ENCODE measurements at places on chromosomes 3 and 15.

DNA sequence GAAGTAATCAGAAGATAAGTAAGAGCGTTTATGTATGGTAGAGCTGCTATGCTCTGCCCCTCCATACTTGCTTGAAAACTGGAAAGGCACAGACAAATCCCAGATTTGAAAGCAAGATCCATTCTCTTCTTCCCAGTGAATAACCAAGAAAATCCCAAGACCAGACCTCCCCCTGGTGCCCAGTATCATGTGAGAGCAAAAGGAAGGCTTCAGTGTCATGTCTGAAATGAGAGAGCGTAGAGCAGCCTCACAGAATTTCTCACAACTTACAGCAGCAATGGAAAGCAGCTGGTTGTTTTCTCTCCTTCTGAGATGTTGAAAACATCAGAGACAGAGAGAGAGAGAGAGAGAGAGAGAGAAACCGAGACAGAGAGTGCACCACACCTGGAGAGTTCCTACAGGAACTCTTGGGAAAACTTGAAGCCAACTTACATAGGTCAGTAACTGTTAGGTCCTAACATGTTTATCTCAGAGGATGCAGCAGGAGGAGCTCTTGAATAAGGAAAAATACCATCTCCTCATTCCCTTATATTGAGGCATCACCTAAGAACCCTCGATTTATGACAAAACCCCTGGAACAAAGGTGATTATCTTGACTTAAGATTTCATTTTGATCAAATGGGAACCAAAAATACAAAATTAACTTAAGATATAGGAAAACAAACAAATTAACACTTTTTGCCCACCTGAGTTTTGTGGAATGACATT, 273.3 kb downstream of the NSUN3 start:
- no peak for DNase-seq

DNA sequence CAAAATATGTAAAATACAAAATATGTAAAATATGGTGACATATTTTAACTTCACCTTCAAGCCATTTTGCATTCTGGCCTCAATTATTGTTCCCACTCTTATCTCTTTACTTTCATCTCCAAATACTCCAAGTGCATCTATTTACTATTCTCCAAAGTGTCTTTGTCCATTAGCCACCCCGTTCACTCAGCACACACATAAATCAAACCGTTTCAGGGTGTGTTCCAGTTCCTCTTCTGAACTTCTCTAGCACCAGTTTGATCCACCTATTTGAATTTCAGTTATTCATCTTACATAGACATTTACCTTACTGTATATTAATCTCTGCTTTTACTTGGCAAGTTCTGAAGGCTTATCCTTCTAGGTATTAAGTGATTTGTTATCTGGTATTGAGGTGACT, 45.1 kb downstream of the SGO1 start:
- DNase-seq: no peak

DNA sequence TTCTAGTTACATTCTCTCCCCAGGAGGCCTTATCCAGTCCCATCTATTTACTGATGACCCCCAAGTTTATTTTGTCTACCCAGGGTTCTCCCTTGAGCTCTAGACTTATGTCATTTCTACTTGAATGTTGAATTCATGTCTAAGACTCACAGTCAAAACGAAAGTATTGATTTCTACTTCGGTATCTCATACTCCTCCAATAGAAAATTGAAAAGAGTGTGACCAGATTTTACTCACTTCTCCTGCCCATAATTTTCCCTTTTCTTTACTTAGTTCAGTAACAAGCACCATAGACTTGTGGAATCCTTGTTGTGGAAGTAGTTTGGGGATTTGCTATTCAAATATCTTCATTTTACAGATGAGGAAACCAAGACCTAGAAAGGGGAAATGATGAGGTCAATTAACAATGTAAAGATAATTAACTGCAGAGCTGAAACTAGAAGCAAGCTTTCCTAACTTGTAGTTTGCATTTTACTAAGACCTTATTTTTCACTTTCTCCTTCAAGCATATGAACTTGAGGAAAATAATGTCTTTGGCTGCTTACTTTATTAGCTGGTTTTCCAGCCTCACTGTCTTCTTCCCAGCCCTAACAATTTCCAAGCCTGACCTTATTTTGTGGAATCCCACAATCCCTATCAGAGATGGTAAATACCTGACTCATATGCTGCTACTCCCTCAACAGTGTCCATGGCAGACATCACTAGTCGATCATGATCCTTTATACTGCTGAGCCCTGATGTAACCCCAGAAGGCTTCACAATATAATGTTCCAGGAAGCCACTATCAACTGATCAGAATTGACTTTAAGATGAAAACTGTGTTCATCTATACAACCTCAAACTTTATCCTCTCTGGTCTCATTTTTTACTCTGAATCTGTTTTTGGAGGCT, 123.9 kb upstream of the AGBL1 start:
- no peak for DNase-seq

DNA sequence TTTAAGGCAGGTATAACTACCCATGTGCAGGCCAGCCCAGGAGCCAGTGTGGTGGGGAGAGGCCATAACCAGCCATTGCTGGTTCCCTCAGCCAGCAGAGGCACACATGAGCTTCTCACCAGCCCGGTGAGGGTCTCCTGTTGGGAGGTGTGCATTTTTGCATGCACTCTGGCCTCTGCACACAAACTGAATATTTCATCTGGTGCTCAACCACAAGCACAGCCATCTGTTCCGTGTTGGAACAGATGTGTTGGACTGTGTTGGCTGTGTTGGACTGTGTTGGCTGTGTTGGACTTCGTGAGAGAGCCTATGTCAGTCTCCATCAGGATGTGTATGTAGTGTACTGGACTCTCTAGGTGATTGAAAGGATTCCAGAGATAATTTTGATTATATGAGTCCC, 67.2 kb downstream of the RPL39L start:
- DNase-seq: no peak

- DNase-seq: no peak
Observed at GRCh38 chr15:95261546-95261945, 1030.2 kb downstream of the MCTP2 start.

DNA sequence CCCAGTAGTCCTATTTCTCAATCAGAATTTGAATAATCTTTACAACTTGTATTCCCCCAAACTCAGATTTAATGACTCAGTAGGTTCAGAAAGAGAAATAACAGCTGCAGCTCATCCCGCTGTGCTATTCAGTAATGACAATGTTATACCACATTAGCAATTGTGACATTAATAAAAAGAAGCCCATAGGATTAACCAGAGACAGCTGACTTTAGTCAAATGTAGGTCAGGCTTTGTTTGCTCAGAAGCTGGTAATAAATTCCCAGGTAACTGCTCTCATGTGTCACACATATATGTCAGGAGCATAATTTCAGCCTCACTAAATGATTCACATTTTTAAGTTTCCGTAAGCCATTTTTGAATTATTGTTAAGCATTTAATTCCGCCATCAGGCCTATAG, 222.0 kb upstream of the UBE2E2 start:
- no peak for DNase-seq

DNA sequence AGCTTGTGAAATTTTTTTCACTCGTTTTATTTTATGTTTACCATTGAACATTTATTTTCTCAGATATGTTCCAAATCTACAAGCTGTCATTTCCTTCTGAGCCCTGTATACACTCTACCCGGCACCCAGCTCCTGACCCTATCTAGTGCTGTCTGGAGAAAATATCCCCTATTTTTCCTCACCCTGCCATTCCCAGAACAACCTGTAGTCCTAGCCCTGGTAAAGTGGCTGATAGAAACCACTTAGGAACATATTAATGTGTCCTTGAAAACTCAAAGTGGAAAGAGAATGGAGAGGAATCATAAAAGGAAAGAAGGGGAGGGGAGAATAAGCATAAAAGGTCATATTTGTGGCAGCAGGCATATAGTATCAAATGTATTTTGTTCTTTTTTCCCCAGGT, 8.2 kb upstream of the TIMMDC1 start:
- no peak for DNase-seq

DNA sequence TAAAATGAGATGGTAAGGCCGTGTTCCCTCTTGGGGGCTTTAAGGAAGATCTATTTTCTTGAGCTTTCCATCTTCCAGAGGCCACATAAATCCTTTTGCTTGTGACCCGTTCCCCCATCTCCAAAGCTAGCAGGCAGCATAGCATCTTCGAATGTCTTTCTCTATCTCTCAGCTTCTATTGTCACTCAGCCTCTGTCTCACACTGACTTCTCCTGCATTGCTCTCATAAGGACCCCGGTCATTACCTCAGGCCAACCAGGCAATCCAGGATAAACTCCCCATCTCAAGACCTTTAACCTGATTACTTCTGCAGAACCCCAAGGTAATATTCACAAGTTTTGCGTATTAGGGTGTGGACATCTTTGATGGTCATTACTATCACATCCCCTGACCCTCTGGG, 250.3 kb upstream of the SOX2 start:
- DNase-seq: no peak

DNA sequence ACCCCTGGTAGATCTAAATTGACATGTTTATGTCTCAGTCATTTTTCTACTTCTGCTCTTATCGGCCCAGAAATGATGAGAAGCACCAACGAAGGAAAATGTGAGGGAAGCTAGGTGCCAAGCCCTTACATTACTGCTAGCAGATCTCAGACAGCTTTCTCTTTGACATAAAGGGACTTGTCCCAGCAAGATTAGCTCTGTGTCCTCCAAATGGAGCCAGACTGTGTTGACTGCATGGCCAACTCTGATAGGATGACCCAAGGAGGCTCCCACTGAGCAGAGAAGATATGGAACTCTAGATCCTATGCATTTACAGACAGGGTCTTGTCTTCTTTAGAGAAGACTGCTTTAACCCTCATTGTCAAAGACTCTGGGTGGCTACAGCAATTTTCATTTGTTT, 2.8 kb upstream of the MCTP2 start:
- no peak for DNase-seq

GRCh38 chr3:13047296-13048165, 25.7 kb downstream of the IQSEC1 start:
- DNase-seq: no peak

DNA sequence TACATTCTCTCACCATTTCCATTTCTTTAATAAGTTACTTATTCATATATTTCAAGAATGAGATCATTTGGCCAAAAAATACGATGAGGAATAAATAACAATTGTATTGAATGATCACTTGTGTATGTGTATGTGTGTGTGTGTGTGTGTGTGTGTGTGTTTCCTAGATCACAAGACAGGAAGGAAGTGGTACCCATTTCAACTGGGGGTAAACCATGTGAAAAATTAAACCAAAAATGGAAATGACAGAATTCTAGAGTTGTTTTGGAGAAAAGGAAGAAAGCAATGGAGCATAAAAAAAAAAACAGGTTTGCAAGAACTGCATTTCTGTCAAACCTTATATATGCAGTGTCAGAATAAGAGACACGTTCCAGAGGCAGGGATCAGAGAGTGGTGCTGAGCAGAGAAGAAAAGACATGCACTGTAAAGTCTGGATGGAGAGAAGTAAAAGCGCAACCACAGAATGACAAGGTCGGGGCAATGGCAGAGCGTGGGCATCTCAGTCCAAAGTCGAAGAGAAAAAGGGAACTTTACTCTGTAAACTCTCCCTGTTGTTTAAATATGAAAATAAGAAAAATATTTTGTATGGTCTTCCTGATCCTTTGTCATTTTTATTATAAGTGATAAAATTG, 75.5 kb downstream of the PEX5L start:
- DNase-seq: no peak

DNA sequence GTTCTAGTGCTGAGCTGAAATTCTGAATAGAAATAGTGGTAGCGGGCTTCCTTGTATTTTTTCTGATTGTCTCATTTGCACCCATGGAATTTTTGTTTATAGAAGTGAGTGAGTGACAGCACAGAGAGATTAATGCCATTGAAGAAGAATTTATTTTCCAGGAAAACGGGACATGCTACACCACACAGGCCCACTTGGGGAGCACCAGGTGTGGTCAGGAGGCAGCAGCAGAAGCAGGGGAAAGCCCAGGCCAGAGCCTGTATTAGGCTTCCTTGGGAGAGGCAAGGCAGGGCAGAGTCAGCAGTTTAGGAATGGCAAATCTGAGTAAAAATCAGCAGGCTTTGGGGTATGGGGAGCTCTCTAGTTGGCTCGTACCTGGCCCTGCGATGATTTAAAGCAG, 88.4 kb upstream of the ATP11B start:
- DNase-seq: no peak

DNA sequence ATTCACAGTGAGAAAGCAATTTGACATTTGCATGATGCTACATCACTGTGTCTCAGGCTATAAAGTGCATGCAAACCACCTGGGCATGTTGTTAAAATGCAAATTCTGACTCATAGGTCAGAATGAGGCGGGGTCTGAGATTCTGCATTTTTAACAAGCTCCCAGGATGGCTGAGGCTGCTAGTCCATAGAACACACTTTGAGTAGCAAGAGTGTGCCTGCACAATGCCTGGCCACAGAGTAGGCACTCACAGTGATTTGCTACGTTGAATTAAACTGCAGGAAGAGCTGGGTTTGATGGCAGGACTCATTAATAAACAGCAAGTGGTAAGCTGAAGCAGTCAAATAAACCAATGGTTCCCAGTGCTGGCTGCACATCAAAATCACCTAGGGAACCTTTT, 48.1 kb downstream of the NTRK3 start:
- no peak for DNase-seq

GRCh38 chr3:43248185-43248583, 38.2 kb upstream of the SNRK start:
- DNase-seq: peak; percentile 5

DNA sequence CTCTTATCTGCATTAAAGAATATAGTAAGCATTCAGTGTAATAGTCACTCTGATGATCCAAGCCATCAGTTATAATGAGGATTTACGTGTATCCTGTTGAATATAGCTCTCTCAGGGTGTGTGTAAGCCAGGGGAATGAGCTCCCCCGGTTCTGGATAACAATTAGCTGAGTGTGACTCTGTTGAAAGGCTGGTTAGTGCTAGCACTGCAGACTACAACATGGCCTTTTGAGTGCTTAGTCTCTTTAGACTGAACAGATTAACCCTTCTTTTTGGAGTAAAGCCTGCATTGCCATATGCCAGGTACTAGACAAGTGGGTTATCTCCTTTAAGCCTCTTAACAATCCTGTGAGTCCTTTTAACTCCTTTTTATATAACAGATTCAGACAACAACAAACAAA, 119.5 kb downstream of the TMEM108 start:
- DNase-seq: no peak

DNA sequence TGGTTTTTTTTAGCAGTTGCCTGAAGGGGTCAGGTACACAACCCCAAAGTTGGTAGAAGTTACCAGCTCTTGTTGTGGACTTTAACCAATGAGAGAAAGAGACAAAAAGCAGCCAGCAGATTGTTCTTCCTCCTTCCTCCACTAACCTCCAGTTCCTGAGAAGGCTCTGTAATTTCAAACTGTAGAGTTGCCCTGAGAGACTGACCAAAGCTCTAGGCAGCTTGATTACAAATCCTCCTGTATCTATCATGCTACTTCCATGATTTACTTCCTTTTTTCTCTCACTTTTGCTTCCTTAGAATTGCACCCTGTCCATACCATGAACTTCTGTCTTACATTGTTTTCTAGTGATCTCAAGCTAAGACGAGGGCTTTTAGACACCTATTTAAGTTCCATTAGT, 29.2 kb downstream of the NSUN3 start:
- no peak for DNase-seq

- no peak for DNase-seq
Observed at GRCh38 chr3:139267300-139268246, 76.2 kb upstream of the MRPS22 start.

- DNase-seq: no peak
Observed at GRCh38 chr15:40289140-40289775, 6.4 kb upstream of the ANKRD63 start.

GRCh38 chr3:185741586-185741985, 83.3 kb downstream of the IGF2BP2 start:
- no peak for DNase-seq

Measured in C1 segment of cervical spinal cord (tissue), 14 donors.